ENCODE measurements at places on chromosomes 12 and 14. TPM values are rescaled to one million over a fixed set of nuclear protein-coding genes. Genes with fewer than 3 reads are reported as not detected.

TMEM253 gene
- total RNA-seq, result not detected

PMCH gene
- not detected for total RNA-seq

SLC25A29 gene
- 31.7 TPM for total RNA-seq

CARMIL3 gene
- total RNA-seq, result not detected

OTUB2 gene
- 0.98 TPM for total RNA-seq

GPRC5D gene
- total RNA-seq, result not detected

Measured in cardiac ventricle fibroblast (primary cell).